ENCODE measurements at places on chromosomes 11 and 22.

- no peak overlapping the region for H3K27ac ChIP-seq
- no peaks in the 10 kb centered on the region for H3K27me3 ChIP-seq
- no peak for DNase-seq
- no peaks in the 10 kb centered on the region for H3K36me3 ChIP-seq
- no peaks in the 10 kb centered on the region for H3K4me1 ChIP-seq
- H3K4me3 ChIP-seq, result no peak overlapping the region
Observed at GRCh38 chr11:125724125-125724524, 22.0 kb upstream of the PATE1 start.

- H3K27ac ChIP-seq, result no peak overlapping the region
- H3K4me3 ChIP-seq, result no peak overlapping the region
- H3K27me3 ChIP-seq, result no peaks in the 10 kb centered on the region
- no peaks in the 10 kb centered on the region for H3K36me3 ChIP-seq
- DNase-seq, result no peak
Observed at GRCh38 chr22:41047801-41048211, 44.6 kb upstream of the EP300 start.

- no peak overlapping the region for H3K27ac ChIP-seq
- peaks cover 3% of the 10 kb centered on the region for H3K27me3 ChIP-seq
- DNase-seq, result no peak
- peaks cover 1% of the 10 kb centered on the region for H3K4me1 ChIP-seq
Observed at GRCh38 chr11:2287091-2287490, 14.6 kb downstream of the C11orf21 start.

DNA sequence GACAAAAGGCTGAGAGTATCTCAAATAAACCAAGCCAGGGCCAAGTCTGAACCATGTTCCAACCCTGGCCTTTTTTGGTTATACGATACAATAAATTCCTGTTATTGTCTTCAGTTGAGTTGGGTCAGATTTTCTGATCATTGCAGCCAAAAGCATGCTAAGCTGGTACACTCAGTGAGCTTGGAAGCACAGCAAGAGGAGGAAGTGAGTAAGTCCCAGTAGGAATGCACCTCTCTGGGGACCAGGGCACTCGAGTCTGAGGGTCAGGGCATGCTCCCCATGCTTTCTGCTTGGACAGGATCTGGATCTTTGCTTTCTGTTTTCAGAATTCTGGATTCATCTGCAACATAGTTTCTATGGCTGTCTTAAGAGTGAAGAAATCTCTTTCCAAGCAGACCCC, 73.1 kb downstream of the TMPRSS5 start:
- no peak for DNase-seq
- H3K36me3 ChIP-seq, result peaks cover 6% of the 10 kb centered on the region
- no peak overlapping the region for H3K27ac ChIP-seq
- no peak overlapping the region for H3K4me3 ChIP-seq
- H3K27me3 ChIP-seq, result no peaks in the 10 kb centered on the region
- H3K4me1 ChIP-seq, result peaks cover 11% of the 10 kb centered on the region

DNA sequence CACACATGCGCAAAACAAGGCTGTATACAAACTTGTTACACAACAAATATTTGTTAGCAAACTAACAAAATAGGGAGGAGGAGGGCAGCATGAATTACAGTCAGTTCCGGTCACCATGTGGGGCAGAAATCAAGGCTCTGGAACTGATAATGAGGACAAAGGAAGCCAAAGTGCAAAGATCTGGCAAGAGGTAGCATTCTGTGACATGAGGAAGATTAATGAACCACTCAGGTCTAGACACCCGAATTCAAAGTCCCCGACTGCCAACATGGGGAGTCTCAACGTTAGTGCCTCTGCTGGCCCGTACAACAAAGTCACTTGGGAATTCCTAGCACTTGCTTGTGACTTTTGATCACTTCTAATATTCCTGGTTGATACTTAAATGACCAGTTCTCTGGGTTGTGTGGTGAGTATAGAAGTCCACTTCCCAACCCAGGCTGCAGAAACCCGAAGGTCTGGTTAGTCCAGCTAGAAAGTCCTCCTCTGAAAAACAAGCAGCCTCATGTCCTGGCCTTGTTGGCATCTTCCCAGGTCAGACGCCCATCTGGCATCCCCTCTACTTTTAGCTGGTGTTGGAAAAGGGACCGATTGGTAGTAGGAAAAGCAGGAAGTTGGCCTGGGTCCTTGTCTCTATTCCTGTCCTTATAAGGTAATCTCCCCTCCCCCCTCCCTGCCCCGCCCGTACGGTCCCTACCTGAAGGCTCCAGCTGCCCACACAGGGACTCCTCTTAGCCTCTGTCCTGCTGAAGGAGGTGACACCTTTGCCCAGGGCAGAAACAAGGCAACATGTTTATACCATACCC, 1.6 kb downstream of the SUN2 start:
- H3K27ac ChIP-seq, result peak overlapping the region; percentile 98
- no peak for DNase-seq
- H3K27me3 ChIP-seq, result peaks cover 12% of the 10 kb centered on the region
- peaks cover 4% of the 10 kb centered on the region for H3K36me3 ChIP-seq

GRCh38 chr22:35591714-35592417, 25.3 kb downstream of the MB start:
- H3K4me3 ChIP-seq, result no peak overlapping the region
- no peaks in the 10 kb centered on the region for H3K36me3 ChIP-seq
- peaks cover 8% of the 10 kb centered on the region for H3K4me1 ChIP-seq
- H3K27ac ChIP-seq, result no peak overlapping the region
- peaks cover 7% of the 10 kb centered on the region for H3K27me3 ChIP-seq

- no peak for DNase-seq
- H3K27me3 ChIP-seq, result peaks cover 2% of the 10 kb centered on the region
- H3K4me3 ChIP-seq, result no peak overlapping the region
- H3K4me1 ChIP-seq, result no peaks in the 10 kb centered on the region
Observed at GRCh38 chr11:130815097-130815802, 101.0 kb downstream of the SNX19 start.

DNA sequence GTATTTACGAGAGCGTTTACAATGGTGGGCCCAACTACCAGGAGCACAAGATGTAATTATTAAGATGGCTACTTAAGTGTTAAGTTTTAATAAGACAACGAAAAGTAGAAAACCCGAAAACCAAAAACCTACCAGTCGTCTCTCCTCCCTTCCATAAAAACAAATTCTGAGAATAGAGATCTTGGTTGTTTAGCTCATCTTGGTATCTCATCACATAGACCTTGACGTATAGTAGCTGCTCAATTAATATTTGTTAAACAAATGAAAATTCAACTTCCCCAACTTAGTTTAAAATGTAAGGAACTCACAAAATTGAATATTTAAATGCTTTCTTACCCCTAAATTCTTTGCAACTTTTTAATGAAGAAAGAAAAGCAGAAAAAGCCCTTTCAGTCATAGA, 669 bp downstream of the KDM4D start:
- no peak for DNase-seq
- no peak overlapping the region for H3K27ac ChIP-seq
- H3K4me1 ChIP-seq, result no peaks in the 10 kb centered on the region
- H3K36me3 ChIP-seq, result no peaks in the 10 kb centered on the region

DNA sequence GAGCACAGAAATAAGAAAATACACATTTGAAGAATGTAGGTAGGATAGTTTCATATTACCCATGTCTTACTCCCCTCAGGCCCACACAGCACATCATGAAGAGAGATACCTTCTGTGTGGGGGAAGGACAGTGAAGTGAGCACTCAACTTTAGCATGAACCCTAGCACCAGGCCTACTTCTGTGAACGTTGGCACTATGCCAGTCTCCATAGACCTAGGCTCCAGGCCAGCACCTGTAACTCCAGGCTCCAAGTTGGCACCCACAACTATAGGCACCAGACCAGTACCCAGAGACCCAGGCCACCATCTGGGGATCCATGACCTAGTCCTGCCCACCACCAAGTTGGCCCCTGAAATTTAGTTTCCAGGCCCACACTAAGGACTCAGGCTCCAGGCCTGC, 410.9 kb downstream of the INSC start:
- DNase-seq, result no peak
- H3K4me3 ChIP-seq, result no peak overlapping the region
- H3K36me3 ChIP-seq, result peaks cover 10% of the 10 kb centered on the region
- no peaks in the 10 kb centered on the region for H3K4me1 ChIP-seq
- no peak overlapping the region for H3K27ac ChIP-seq
- H3K27me3 ChIP-seq, result no peaks in the 10 kb centered on the region

- no peaks in the 10 kb centered on the region for H3K36me3 ChIP-seq
- no peak for DNase-seq
- no peak overlapping the region for H3K4me3 ChIP-seq
- H3K27me3 ChIP-seq, result no peaks in the 10 kb centered on the region
- no peak overlapping the region for H3K27ac ChIP-seq
Observed at GRCh38 chr11:3916962-3917361, 61.5 kb downstream of the STIM1 start.

GRCh38 chr22:30195245-30196140, 51.1 kb downstream of the LIF start:
- H3K4me1 ChIP-seq, result no peaks in the 10 kb centered on the region
- no peak overlapping the region for H3K27ac ChIP-seq
- DNase-seq, result no peak
- H3K27me3 ChIP-seq, result no peaks in the 10 kb centered on the region
- no peaks in the 10 kb centered on the region for H3K36me3 ChIP-seq
- no peak overlapping the region for H3K4me3 ChIP-seq

- H3K4me3 ChIP-seq, result no peak overlapping the region
- H3K27ac ChIP-seq, result no peak overlapping the region
- DNase-seq, result no peak
- no peaks in the 10 kb centered on the region for H3K27me3 ChIP-seq
Observed at GRCh38 chr11:85182441-85183387, 444.4 kb downstream of the DLG2 start.

DNA sequence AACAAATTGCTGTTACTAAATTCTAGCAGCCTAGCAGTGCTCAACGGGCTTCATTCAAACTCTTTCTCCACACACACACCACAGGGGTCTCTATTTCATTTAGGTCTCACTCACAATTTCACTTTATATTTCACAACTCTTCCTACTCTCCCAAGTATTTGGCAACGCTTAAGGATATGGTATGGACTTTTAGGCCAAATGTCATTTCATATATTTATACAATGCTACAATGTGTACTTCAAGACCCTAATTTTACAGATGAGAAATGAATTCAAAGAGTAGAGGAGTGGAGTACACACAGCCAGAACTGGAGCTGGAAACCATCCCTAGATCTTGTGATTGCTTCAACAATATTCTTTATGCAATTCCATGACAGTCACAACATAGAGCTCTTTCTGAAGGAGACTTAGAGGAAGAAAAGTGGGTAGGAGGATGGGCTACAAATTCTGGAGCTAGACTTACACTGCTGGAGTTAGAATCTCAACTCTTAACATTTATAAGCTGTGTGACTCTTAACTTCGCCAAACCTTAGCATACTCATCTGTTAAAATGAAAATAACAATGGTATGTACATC, 2.5 kb upstream of the MS4A13 start:
- DNase-seq, result no peak
- H3K27ac ChIP-seq, result peak overlapping the region; percentile 12
- H3K27me3 ChIP-seq, result peaks cover 4% of the 10 kb centered on the region
- no peak overlapping the region for H3K4me3 ChIP-seq
- peaks cover 12% of the 10 kb centered on the region for H3K36me3 ChIP-seq
- peaks cover 7% of the 10 kb centered on the region for H3K4me1 ChIP-seq

DNA sequence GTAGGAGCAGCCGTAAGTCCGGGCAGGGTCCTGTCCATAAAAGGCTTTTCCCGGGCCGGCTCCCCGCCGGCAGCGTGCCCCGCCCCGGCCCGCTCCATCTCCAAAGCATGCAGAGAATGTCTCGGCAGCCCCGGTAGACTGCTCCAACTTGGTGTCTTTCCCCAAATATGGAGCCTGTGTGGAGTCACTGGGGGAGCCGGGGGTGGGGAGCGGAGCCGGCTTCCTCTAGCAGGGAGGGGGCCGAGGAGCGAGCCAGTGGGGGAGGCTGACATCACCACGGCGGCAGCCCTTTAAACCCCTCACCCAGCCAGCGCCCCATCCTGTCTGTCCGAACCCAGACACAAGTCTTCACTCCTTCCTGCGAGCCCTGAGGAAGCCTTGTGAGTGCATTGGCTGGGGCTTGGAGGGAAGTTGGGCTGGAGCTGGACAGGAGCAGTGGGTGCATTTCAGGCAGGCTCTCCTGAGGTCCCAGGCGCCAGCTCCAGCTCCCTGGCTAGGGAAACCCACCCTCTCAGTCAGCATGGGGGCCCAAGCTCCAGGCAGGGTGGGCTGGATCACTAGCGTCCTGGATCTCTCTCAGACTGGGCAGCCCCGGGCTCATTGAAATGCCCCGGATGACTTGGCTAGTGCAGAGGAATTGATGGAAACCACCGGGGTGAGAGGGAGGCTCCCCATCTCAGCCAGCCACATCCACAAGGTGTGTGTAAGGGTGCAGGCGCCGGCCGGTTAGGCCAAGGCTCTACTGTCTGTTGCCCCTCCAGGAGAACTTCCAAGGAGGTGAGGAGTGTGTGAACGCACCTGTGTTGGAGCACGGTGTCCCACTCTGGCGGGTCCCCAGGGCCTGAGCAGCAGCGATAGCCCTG, at the start of gene TAGLN:
TSS of gene TAGLN (plus strand) at position 318 of the 863 bp plus-strand sequence. CDS start 3,644 bp downstream, outside the sequence.
- no peak for DNase-seq
- no peak within 1 kb of the TSS for H3K4me3 ChIP-seq
- H3K36me3 ChIP-seq, result no peaks in the 10 kb centered on the region
- peaks cover 6% of the 10 kb centered on the region for H3K4me1 ChIP-seq
- no peak within 1 kb of the TSS for H3K27ac ChIP-seq
- peaks cover 6% of the 10 kb centered on the region for H3K27me3 ChIP-seq

GRCh38 chr11:17462940-17463339, 13.7 kb downstream of the ABCC8 start:
- peaks cover 3% of the 10 kb centered on the region for H3K4me1 ChIP-seq
- DNase-seq, result no peak
- no peaks in the 10 kb centered on the region for H3K36me3 ChIP-seq
- H3K4me3 ChIP-seq, result no peak overlapping the region
- no peak overlapping the region for H3K27ac ChIP-seq
- H3K27me3 ChIP-seq, result peaks cover 7% of the 10 kb centered on the region

Measured in glutamatergic neuron (in vitro differentiated cells).